WTC11 (cell line): ENCODE measurements at places on chromosomes 5 and 9.
A peak's percentile ranks its signal among the peaks of the same experiment; 100 is the strongest.

DNA sequence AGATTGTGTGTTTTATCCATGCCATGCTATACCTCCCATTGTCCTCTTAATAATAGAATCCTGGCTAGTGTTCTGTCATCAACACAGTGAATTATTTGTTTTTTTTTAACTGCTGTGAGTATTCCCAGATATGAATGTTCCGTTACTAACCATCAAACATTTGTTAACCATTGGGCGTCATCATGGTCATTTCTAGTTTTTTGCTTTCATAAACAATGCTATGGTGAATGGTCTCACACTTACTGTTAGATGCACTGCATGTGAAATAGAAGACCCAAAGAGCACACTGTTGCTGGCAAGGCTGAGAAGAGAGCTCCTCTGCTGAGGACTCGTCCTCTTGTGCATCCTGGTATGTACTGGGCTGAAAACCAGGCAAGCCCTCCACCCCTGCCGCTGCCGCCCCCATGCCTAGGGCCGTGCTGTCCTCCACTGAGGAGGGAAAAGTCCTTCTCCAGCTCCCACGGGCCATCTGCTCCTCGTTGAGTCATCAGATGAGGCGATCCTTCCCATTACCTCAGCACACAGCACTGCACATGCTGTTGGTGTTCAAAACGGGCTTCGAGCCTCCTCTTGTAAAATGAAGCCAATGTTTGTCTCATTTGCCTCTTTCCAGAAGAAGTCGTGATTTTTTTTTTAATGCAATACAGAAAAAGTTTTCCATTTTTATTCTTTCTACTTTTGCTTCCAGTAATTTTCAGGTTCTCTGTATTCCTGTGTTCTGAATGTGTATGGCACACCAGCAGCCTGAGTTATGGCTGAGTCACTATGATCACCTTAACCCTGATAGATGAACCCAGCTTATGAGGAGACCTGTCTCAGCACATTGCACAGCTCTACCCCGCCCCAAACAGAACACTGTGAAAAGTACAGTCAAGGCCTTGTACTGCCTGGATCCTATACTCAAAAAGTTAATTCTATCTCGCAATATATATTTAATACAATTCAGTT, 219.0 kb downstream of the AOPEP start:
- DNase-seq = no peak

DNA sequence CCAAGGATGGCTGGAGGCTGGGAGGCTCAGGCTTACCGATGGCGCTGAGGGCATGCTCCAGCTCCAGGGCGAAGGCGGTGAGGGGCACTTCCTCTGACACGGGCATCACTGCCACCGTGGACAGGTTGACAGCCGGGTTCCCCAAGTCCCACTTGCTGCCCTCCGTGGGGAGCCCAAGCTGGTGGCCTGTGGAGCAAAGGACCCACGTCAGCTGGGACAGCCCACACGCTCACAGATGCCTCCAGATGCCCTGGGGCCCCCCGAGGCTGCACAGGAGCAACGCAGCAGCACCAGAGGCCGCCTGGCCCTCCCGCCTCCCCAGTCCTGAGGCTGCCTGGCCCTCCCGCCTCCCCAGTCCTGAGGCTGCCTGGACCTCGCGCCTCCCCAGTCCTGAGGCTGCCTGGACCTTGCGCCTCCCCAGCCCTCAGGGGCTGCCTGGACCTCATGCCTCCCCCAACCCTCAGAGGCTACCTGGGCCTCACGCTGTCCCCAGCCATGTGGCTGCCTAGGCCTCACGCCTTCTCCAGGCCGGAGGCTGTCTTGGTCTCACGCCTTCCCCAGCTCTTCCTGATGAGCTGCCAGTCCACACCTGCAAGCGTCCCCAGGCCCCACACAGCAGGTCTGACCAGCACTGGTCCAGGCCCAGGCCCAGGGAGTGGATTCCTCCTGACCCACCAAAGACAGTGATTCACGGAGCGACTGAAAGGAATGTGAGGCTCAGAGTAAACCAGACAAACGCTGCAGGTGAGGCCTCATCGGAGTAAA, 25.6 kb upstream of the NSMF start:
- no peak for DNase-seq

DNA sequence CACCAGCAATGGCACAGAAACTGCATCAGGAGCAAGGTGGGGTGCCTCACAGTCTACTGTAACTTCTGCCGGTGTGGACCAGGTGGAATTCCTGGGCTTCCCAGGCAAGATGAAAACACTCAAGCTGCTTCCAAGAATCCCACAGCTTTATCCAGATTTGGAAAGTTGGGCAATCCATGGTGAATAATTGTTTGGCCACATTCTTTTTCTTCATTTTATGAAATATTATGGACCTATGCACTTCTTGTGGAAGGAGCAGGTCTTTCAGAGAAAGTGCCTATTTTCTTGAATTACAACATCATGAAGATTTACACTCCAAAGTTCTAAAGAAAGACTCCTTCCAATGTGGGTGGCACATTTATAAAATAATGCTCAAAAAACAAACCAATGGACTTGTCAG, 503.6 kb downstream of the SEMA5A start:
- DNase-seq = no peak

- DNase-seq = no peak
These were observed 59.8 kb downstream of the ARHGEF37 start for GRCh38 chr5:149641000-149641576.

GRCh38 chr5:6582507-6583048, 50.3 kb downstream of the NSUN2 start:
- no peak for DNase-seq

DNA sequence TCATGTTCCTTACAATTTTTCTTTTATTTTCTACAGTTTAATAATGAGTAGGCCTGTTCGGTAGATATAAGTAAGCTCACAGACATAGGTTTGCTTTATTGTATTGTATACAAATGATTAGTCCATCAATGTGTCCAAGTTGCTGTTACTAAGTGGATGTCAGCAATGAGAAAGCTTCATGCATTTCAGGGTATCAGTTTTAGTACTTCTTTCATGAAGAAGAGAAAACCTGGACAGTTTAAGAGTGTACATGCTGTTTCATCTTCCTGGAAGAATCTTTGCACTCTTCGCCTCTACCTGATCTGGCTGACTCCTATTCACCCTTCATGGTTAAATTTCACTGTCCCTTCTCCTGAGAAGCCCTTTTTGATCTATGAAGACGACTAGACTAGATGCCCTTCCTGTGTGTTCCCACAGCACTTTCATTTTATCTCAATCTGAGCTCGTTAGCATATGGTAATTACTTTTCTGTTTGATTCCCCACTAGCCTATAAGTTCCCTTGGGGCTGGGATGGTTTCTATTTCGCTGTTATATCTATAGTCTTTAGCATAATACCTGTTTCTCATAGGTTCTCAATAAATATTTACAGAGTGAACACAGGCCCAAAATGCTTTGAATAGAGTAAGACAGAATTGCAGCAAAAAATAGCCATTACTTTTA, 70.7 kb downstream of the CETN3 start:
- no peak for DNase-seq

- no peak for DNase-seq
These were observed 92.4 kb upstream of the NR3C1 start for GRCh38 chr5:143495821-143496275.

- no peak for DNase-seq
These were observed 1.1 kb downstream of the FUT7 start for GRCh38 chr9:137030538-137031527.

GRCh38 chr9:89425921-89426383, 72.0 kb downstream of the SEMA4D start:
- DNase-seq = no peak

GRCh38 chr9:6894135-6894534, 136.4 kb downstream of the KDM4C start:
- DNase-seq = no peak

DNA sequence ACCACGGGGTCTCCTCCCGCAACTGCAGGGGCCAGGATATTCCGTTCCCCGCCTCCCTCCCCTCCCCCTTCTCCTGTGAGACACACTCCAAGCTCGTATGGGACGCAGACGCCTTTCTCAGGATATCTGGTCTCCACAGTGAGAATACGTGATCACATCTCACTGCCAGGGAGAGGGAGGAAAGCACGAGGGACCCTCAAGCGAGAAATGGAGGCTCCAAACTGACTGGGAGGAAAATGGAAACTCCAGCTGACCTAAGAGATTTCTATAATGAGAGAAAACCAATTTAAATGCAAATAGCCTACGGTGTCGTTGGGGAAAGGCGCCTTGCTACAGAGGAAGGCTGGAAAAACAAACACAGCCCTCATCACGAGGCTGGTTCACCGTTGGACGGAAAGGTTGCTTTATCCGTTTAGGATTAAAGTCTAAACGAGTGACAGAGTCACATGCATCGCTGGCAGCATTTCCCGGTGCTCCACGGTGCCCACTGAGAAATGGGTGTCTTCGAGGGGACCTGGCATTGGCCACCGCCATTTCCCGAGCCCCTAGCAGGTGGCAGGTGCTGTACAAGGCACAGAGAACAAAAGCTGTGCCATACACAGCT, 116.9 kb upstream of the CPEB4 start:
- DNase-seq = peak; percentile 38

DNA sequence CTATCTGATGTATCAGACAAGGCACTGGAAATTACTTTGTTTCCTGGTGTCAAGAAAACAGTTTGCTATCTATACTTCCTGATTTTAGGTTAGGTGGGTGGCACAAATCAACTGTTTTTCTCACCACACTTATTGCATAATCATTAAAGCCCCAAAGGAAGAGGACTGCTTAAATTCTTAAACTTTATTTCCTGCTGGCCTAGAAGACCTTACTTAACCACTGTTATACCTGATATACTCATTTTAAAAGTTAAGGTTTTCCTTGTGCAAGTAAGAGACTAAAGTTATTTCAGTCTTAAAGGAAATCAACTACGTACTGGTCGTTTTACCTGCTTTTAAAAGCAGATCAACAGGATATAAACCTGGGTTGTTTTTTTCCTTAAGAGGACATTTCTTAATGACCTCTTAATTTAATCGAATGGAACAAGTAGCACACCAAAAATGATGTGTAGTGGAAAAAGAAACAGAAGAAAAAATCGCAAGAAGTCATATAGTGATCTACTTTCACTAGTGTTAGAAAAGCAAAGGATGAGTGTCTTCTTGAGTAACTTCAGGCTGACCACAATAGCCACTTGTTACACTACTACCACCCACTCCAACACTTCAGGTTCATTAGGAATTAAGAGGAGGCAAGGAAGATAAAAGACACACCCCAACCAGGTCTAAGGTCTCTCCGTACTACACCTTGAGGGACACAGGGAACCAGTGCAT, 974 bp downstream of the CLINT1 start:
- no peak for DNase-seq

DNA sequence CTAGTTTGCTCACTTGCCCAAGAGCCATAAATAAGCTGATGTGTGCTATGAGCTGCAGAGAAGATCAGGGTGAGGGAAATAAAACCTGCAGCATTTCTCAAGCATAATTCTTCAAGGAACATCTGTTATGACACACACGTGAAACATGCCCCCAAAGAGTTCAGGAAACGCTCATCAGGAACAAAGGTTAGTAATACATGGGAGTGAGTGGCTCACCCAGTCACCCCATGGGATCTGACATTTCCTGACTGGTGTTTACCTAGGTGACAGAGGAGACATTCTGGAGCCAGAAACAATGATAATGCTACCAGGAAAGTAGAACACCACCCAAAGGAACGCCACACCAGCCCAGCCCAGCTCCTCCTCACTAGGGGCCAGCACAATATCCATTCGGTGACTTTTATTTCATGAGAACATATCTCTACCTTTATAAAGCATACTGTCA, 66.0 kb downstream of the FRMD3 start:
- DNase-seq = no peak

GRCh38 chr9:37997636-37998374, 71.2 kb downstream of the SHB start:
- no peak for DNase-seq

DNA sequence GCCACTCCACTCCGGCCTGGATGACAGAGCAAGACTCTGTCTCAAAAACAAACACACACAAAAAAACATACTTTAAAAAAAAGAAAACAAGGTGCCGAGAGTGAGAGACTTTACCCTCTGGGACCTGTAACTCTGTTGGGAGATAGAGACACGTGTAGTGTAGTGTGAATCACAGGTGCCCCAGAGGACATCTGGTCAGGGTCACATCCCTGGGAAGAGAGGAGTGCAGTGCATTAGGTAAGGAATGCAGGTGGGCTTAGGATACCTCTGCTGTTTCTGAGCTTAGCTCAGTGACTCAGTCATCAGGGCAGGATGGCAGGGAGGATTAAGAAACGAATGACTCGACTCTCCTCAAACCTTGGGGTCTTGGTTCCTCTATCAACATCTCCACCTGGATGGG, 174.6 kb downstream of the GOLPH3 start:
- no peak for DNase-seq

DNA sequence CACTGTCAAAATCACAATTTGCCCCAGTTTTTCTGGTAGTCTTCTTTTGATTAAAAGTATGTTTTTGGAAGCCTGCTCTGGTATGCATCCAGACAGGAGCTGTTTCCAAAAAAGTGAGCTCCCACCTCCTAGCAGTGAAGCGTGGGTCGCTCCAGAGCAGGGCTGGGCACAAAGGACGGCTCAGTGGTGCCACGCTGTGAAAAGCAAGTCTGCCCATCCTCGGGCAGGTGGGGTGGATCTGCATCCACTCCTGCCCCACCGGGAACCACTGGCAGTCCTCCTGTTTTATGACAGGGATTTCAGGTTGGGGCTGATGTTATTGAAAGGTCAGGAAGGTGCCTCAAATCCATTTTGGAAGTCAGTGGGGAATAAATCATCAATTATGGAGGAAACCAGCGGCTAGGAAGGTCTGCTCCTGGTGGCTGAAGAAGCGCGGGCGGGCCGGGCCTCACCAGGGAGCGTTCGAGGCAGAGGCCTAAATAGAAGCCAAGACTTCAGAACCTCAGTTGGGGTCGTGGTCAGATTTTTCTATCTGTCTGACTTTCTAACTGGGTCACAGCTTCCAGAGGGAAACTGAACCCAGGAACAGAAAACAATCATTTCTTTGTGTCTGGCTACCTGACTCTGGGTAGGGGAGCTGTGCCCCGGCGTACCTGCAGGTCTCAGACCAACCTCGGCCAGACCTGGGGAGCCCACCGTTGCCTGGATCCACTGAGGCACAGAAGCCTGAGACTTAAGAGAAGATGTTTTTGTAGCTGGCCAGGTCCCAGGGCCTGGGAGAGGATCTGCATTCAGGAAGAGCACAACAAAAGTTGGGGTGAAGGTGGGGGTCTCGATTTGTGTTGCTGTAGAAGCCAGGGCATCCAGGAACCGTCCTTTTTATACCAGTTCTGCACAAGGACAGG, 168.1 kb downstream of the PAX5 start:
- DNase-seq = no peak

GRCh38 chr5:164010900-164011299, 505.5 kb downstream of the MAT2B start:
- DNase-seq = no peak

DNA sequence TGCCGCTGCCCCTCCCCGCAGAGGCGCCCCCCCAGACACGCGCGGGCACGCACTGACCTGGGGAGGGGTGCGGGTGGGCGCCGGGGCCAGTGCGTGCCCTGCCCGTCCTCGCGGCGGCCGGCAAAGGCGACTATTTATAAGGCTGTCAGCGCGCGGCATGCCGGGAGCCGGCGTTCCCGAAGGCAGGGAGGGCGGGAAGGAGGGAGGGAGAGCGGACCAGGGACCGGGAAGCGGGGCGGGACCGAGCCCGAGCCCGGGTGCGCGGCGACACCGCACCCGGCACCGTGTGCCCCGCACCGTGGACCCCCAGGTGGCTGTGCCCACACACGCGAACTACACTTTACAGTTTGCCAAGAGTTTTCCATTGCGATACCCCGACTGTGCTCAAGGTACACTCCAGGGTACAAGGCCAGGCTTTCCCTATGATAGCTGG, at the start of gene AK1:
AK1 (minus strand) TSS at position 110 of the 433 bp plus-strand sequence. CDS start 3,058 bp downstream, outside the sequence.
- peak; percentile 76 for DNase-seq
